PC-9 (cell line): ENCODE measurements at places on chromosomes 4 and X.

- DNase-seq = no peak
Observed at GRCh38 chrX:28491941-28492340, 95.3 kb upstream of the IL1RAPL1 start.

- DNase-seq = no peak
Observed at GRCh38 chr4:39030725-39031124, 1.5 kb downstream of the TMEM156 start.

GRCh38 chr4:112296949-112297880 is at the start of gene ALPK1:
ALPK1 (plus strand) TSS chr4:112297369.
- DNase-seq = peak; percentile 6

DNA sequence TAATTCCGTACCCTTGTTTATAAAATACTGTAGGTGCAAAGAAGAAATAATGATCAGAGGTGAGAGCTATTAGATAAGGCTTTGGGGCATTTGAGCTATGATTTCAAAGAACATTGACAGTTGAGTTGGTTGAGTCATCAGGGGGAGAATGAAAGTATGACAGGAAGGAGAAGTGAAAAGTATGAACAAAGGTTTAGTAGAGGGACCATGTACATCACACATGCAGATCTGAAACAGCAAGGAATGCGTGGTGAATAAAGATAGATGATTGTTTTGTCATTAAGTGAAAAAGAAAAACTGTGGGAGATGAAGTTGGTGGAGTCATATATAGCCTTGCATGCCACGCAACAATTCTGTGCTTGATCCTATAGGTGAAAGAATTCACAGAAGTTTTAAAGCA is 163.1 kb downstream of the ARAP2 start:
- no peak for DNase-seq

DNA sequence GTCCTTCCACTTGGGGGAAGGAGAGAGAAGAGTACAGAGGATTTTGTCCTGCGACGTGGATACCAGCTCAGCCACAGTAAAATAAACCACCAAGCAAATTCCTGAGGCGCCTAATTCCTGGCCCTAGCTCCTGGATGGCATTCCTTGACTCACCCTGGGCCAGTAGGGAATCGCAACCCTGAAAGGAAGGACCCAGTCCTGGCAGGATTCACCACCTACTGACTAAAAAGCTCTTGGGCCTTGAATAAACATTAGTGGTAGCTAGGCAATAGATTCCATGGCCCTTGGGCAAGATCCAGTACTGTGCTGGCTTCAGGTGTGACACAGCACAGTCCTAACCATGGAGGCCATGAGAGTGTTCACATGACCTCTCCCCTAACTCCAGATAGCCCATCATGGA is 45.6 kb downstream of the GABRA3 start:
- no peak for DNase-seq

DNA sequence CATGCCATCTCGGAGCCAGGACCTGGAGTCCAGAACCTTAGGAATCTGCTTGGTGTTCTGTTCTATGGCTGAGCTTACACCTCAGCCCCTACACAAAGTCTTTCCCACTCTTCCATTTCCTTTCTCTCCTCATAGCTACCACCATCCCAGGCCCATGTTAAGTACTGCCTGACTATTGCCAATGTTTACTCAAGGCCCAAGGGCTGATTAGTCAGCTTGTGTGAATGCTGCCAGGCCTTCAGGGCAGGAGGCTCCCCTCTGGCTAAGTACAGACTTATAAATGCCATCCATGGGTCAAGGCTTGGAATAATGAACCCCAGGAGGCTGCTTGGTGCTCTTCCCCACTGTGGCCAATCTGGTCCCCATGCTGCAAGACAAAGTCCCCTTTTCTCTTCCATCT is 411.6 kb upstream of the MAGEB18 start:
- DNase-seq = no peak

- DNase-seq = no peak
Observed at GRCh38 chrX:110418316-110419235, 59.9 kb downstream of the RTL9 start.

DNA sequence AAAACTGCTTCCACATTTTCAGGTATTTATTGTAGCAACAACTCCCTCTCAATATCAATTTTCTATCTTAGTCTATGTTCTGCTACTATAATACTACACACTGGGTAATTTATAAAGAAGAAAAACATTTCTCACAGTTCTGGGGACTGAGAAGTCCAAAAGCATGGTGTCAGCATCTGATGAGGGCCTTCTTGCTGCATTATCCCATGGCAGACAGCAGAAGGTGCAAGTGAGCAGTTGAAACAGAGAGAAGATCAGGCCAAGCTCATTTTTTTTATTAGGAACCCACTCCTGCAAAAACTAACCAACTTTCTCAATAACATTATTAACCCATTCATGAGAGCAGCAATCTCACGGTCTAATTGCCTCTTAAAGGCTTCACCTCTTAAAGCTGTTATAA is 376.0 kb downstream of the RAB28 start:
- DNase-seq = no peak

- DNase-seq = peak; percentile 2
Observed at GRCh38 chrX:51860679-51861078, 32.7 kb upstream of the MAGED1 start.

- no peak for DNase-seq
Observed at GRCh38 chrX:41837270-41837944, 85.9 kb downstream of the CASK start.

- DNase-seq = no peak
Observed at GRCh38 chrX:26922278-26922677, 540.9 kb downstream of the PPP4R3C start.

DNA sequence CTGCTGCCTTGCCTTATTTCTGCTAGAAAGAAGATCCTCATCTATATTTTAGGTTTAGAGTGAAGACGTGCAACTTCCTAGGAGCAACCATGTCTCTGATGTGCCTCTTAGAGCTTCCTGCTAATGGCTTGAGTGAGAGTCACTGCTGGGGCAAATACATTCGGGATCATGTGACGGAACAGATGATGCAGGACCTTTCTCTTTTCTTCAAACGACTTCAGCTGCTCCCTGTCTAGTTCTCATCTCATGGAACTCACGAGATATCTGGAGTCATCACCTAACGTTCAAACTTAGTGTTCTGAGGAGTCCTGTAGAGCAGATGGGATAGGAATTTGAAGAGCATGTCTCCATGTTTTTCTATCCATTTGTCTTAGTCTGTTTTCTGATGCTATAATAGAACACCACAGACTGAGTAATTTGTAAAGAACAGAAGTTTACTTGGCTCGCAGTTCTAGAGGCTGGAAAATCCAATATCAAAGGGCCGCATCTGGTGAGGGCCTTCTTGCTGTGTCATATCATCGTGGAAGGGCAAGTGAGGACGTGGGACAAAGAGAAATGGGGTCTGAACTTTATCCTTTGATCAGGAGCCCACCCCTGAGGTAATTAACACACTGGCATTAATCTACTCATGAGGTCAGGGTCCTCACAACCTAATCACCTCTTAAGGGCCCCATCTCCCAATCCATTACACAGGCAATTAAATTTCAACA is 43.5 kb upstream of the SCRG1 start:
- DNase-seq = no peak

DNA sequence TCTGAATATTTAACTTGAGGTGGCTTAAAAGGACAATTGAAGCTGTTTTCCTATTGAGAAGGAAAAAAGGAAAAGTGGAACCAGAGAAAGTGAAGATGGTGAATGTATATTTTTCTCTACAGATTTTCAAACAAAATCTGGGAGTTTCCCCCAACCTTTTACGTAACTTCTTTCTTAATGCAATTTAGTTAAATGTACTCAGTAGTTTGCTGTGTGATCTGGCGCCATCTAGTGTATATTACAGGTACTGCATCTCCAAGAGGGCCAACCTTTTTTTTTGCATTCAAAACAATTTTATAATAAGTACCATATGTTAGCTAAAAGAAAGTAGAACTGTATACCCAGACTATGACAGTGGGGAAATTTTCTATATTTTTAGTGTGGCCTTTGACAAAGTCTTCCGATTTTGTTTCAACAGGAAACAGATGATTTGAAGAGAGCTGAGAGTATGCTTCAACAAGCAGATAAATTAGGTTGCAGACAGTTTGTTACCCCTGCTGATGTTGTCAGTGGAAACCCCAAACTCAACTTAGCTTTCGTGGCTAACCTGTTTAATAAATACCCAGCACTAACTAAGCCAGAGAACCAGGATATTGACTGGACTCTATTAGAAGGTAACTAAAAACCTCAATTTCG is 82.0 kb downstream of the PLS3 start:
- DNase-seq = peak; percentile 41

DNA sequence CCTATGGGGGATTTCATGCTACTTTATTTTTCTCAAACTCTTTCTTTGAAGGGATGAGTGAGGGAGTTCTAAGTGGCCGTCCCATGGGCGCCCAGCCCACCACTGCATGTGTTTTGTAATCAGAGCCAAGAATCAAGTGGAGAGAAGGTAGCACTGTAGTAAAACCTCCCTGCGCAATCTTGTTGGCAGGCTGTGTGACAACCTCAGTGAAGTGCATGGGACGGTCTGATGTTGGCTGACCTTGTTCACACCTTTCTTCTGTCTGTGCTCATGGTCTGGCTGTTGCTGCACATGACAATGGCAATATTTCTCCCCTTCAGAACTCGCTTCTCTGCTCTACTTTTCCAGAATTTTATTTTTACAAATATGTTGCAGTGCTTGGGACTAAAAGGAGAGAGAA is 71.2 kb upstream of the SHISA3 start:
- DNase-seq = no peak

GRCh38 chr4:104449537-104449936 is 45.2 kb downstream of the CXXC4 start:
- no peak for DNase-seq

- DNase-seq = no peak
Observed at GRCh38 chrX:111854556-111855490, 21.2 kb upstream of the TRPC5OS start.

- no peak for DNase-seq
Observed at GRCh38 chr4:4524364-4524763, 17.5 kb downstream of the STX18 start.

DNA sequence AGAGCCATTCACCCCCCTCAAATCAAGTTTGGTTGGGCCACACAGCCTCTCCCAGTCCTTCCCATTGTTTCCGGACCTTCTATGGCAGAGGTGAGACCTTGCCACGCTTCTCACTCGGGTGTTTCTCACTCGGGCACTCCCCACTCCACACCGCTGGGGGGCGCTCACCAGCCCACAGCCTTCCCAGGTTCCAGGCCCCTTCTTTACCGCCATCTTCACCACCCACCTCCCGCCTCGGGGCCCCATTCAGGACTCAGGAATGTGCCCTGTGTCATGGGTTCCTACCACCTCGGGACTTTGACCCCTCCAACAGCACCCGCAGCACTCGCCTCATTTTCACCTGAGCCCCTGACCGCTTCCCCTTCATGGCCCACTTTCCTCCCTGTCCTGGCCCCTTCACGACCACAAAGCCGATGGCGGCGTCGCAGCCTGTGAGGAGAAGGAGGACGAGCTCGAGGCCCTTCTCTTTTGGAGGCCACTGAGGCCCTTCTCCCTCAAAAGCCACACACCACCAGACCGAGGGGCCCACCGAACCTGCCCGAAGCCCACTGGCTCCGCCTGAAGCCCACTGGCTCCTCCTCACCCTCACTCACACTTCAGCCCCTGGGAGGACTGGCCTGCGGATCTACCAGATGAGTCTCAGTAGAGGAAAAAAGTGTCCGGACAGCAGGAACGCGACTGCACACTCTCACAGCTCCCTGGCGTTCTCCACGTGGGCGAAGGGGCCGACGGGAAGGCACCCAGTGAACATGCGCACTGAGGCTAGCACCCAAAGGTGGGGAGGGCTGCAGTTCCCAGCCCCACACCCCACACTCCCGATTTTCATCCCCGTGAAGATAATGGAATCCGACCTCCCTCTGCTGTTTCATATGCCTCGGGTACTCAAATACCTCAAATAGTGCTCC is at the start of gene PAGE1:
TSS of gene PAGE1 (minus strand) at position 709 of the 905 bp plus-strand sequence. CDS start 1,214 bp downstream, outside the sequence.
- no peak for DNase-seq

- no peak for DNase-seq
Observed at GRCh38 chrX:23114241-23114640, 114.5 kb downstream of the DDX53 start.

GRCh38 chr4:18397681-18398390 is 376.3 kb upstream of the LCORL start:
- no peak for DNase-seq

GRCh38 chr4:14428125-14428524 is 574.2 kb upstream of the CPEB2 start:
- peak; percentile 42 for DNase-seq

- DNase-seq = no peak
Observed at GRCh38 chr4:139208404-139208945, 31.5 kb upstream of the ELF2 start.

GRCh38 chr4:3344596-3344995 is 51.8 kb downstream of the RGS12 start:
- DNase-seq = no peak

- no peak for DNase-seq
Observed at GRCh38 chr4:110175634-110176033, 22.8 kb downstream of the ELOVL6 start.

GRCh38 chrX:40086569-40087335 is 11.0 kb downstream of the BCOR start:
- DNase-seq = no peak

- no peak for DNase-seq
Observed at GRCh38 chrX:148159796-148160195, 178.7 kb downstream of the FMR1NB start.

DNA sequence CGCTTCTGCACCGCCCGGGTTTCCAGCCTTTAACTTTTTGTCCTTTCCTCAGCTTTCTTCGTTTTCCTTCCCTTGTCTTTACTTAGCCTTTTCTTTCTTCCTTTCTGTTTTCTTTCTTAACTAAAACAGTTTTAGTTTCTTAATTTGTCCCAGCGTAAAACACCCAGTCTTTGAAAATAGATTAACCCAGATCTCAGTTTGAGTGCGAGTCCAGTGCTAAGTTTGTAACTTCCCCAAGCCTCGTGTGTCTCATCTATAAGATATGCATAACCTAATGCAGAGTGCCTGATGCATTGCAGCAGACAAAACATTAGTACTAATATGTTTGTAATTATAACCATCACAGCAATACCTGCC is 460 bp upstream of the GEMIN8 start:
- no peak for DNase-seq
